ENCODE measurements at places on chromosomes 7 and 10.

DNA sequence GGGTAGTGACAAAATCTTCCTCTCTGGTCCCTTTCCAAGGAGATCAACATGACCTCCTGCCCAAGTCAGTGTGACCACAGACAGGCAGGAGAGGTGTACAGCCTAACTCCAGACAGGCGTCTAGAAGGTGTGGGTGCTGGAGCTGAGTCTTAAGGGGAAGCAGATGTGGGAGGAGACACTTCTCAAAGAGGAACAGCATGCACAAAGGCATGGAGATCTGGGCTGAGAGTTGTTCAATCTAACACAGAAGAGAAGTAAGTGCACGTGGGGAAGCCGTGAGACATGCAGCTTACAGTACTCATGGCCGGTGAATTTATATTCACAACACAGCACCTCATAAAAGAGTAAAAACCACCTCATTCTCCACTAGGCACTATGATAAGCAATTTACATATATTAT, 23.8 kb upstream of the GSDME start:
- no peak for DNase-seq

GRCh38 chr7:15326044-15326644, 235.7 kb downstream of the AGMO start:
- DNase-seq = peak; percentile 2

- peak; percentile 37 for DNase-seq
Measured at GRCh38 chr7:40717242-40717641, 582.4 kb downstream of the SUGCT start.

GRCh38 chr7:7662527-7662926, 22.0 kb downstream of the UMAD1 start:
- no peak for DNase-seq

DNA sequence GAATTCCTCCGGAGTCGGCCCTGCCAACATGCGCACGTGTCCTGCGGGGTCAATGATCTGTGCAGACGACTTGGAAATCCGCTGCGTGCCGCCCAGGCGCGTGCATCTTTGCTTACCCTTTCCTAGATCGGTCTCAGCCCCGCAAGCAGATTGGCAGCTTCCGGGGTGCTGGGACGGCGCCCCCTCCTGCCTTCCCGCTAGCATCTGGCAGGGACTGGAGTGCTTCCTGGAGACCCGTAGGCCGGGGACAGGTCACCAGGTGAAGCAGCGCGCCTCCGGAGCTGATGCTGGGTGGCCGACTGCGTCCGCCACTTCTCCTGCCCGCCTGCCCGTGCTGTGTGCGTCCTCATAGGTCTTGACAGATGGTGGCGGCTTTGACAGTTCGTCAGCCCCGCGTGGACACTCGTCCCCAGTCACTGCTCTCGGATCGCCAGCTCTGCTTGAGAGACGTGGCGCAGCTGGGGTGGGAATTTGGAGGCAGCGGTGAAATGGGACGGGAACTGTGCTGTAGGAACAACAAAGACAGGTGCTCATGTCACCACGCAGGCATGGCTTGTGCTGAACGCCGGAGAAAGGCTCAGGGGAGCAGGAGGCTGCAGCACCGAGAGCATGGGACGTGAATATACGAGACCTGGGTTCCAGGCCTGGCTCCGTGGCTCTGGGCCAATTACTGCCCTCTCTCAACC, 21.9 kb upstream of the KCNK18 start:
- no peak for DNase-seq

DNA sequence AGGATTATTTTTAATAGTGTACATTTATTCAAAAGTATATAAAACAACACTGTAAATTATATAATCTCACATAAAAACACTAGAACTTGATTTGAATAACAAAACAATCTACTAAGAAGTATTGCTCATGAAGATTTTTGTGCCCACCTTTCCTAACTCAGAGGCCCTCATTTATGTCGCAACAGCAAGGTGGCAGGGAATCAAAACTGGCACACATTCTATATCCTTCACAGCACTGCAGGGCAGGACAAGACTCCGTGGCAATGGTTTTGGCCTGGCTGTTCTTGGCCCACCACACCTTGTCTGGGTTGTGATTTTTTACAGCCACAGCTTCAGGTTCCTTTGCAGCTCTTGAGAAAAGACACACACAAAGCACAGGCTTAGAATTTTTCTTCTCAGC, 3.4 kb upstream of the CUZD1 start:
- no peak for DNase-seq

GRCh38 chr7:139813151-139813550, 15.9 kb upstream of the TBXAS1 start:
- no peak for DNase-seq

DNA sequence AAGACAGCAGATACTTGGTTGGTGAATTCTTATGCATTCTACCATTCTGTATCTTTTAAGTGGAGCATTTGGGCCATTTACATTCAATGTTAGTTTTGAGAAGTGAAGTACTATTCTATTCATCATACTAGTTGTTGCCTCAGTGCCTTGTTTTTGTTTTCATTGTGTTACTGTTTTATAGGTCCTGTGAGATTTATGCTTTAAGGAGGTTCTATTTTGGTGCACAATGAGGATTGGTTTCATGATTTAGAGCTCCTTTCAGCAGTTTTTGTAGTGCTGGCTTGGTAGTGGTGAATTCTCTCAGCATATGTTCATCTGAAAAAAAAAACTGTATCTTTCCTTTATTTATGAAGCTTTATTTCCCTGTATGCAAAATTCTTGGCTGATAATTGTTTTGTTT, 23.3 kb upstream of the WNT2 start:
- no peak for DNase-seq

DNA sequence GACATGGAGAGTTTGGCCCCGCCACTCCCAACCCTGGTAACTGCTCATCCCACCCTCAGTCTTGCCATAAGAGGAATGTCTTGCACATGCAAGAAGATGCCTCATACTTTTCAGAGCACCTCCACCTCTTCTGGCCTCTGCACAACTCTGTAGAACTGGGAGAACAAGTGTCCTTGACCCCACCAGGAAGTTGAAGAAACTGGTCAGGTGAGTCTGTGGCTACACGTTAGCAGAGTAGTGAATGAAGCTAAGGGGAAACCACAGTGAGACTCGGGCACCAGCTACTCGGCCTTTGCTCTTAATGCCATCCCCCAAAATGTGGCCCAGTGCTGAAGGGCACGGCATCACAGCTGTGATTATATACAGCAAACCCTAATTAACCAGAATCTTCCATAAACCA, 110.1 kb downstream of the ARID5B start:
- DNase-seq = no peak

DNA sequence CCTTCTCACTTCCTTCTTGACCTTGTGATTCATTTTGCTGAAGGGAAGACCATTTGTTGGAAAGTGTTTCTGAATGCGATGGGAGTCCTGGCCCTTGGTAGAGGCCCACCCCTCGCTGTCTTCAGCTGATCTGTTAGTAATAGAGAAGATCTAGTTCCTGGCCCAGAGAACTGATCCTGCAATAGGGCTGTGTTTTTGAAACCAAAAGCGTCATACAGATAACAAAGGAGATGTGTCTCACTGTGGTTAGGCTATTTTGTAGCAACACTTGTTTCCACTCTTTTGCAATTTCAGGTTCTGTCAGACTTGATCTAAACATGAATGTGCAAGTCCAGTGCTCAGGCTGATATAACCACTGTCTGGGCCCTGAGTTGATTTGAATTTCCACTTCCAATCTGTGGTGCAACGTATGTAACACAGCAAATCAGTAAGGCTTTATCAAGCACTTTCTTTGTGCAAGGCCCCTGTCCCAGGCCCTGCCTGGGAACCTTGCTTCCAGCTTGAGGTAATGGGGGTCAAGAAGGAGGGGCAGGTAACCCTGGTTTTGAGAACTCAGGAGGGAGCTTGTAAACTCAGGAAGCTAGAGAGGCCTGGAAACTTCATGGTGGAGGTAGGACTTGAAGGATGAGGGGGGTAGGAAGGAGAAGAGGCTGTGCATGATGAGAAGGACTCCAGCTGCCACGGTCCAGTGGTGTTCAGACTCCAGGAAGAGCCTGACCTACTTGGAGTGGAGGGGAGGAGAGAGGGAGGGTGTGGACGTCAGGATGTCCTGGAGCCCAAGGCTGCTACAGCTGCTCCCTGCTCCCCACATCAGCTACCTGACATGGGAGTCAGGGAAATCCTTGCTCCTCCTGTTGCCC, 42.2 kb upstream of the SRGN start:
- DNase-seq = no peak

GRCh38 chr7:132333301-132333700, 243.0 kb downstream of the PLXNA4 start:
- DNase-seq = no peak

GRCh38 chr7:94135180-94135579, 131.0 kb upstream of the BET1 start:
- DNase-seq = no peak

GRCh38 chr7:117872561-117873309, 506 bp downstream of the CTTNBP2 start:
- no peak for DNase-seq

DNA sequence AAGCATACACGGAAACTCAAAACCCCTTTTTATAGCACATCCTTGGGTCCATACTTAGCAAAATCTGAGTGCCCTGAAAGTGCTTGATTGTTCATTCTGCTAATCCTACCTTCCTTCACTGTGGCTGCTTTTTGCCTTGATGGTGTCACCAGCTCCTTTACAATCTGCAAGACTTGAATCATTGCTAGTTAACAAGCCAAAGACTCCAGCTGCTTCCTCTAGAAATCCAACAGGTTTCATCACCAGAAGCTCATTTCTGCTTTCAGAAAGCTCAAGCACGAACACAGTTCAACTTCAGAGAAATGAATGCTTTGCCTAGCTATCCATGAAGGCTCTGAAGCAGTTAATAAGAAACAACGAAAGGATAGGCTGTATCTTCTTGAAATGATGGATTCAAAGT, 38.0 kb downstream of the USP6NL start:
- peak; percentile 5 for DNase-seq

DNA sequence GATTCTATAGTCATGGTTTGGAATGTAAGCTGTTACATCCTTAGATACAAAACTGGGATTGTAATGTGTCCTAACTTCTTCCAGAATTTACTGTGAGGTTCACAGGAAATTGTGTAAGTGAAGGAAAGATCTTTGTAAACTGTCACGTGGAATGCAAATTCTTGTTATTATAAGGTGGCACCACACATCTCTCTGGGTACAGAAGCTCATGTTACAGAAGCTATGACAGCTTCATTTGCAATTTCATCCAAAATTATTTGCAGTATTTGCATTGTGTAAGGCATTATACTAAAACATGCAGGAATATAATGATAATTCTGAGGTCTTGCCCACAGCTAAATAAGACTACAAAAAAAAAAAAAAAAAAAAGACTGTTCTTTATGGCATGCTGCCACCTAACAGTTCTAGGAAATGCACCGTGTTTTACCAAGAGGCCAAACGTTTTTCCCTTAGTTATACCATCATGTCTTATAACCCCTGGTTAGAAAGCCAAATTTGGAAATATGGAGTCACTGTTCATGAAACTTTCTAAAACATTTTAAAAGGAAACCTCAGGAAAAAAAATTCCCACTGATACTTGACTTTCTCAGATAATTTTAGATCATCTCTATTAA, 17.6 kb downstream of the MINDY3 start:
- no peak for DNase-seq

Measured in kidney glomerular epithelial cell (primary cell).